ENCODE measurements at places on chromosomes 6 and 20.

- DNase-seq: no peak
Observed at GRCh38 chr6:93677264-93677965, 258.1 kb upstream of the EPHA7 start.

DNA sequence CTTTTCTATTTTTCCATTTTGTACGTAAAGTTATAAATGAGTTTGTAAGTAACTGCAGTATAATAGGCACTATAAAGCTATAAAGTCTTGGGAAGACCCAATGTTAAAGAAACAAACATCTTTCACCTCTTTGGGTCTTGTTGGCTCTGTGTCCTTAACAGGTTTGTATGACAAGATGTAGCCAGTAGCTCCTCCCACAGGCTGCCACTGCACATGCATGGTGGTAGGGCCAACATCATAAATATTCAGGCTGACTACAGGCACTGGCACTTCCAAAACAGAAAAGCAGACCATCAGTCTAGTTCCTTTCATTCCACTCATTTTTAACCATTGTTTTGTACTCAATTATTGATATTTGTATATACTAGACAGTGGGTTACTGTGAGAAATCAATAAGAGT lies 59.9 kb downstream of the COL12A1 start:
- no peak for DNase-seq

DNA sequence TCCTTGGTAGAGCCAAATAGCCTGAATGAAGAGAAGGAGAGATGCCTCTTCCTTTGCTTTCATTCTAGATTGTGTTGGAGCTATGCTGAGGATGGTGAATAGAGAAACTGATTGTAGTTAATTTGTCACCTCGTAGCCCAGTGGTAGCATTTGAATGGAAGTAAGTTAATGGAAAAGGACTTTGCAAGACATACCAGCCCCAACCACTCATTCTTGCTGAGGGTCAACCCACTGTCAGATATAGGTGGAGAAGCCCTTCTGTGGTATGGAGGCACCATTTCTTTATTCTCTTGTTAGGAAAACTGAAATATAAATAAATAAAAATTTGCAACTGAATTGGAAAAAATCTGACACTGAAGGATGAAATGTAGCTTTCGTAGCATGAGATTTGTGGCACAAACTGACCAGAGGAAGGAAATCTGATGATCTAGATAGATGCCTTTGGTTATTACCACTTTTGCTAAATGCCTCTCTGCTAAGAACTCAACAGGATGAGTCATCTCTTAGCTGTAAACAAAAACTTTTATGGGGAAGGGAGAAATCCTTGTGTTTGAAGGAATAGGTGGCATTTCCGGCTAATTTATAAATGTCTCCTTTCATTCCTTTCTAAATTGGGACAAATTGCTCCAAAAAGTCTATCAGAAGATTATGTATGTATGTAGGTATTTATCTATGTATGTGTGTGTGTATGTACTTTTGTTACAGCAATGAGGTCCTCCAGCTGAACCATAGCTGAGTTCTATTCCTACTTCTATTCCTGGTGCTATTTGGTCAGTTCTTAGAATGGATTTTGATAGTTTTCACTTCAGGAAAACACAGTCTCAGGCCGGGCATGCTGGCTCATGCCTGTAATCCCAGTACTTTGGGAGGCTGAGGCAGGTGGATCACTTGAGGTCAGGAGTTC lies 76.5 kb upstream of the SUPT3H start:
- no peak for DNase-seq

- peak; percentile 56 for DNase-seq
Observed at GRCh38 chr6:134873500-134874388, 76.2 kb downstream of the ALDH8A1 start.

DNA sequence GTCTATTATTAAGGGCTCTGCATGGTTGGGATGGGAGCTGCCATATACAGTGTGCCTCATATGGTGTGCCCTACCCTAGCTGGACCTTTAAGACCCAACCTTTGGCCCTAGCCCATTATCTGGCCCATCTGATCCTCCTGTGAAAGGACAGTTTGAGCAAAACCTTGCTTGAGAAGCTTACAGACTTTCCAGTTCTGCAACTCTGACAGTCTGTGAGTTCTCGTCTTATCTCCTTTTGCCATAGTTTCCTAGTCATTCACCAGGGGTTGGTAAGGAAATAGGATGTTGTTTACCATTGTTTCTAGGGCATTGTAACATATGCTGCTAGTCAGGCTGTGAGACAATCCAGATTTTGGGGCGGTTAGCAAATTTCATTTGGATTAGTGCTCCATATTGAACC lies 17.2 kb downstream of the CTNNBL1 start:
- DNase-seq: no peak

DNA sequence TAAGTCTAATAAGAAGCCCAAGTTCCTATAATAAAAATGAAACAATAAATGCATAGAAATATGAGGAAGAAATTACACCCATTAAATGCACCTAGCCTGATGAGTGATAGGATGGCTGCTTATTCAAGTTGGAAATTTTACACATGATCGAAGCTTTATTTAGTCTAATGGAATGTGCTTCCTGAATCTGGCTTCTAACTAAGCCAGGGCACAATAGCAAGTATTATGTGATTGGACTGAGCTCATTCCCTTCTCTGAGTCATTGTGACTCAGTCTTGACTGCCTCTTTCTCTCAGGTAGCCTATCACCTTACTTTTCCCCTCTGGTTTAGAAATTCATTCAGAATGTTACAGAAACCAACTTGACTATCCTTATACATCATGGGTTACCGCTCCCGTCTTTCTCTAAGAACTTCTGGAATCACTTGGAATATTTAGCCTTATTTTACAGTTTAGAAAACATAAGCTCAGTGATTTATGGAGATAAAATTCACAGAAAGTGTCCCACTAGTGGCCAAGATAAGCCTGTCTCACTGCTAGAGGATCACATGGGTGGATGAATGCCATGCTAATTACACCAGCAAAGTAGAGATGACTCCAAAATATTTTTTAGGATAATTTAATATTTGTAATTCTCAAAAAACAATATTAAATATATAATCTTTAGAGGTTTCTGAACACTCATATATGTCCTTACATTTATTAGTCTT lies 505.3 kb upstream of the JAG1 start:
- DNase-seq: no peak

DNA sequence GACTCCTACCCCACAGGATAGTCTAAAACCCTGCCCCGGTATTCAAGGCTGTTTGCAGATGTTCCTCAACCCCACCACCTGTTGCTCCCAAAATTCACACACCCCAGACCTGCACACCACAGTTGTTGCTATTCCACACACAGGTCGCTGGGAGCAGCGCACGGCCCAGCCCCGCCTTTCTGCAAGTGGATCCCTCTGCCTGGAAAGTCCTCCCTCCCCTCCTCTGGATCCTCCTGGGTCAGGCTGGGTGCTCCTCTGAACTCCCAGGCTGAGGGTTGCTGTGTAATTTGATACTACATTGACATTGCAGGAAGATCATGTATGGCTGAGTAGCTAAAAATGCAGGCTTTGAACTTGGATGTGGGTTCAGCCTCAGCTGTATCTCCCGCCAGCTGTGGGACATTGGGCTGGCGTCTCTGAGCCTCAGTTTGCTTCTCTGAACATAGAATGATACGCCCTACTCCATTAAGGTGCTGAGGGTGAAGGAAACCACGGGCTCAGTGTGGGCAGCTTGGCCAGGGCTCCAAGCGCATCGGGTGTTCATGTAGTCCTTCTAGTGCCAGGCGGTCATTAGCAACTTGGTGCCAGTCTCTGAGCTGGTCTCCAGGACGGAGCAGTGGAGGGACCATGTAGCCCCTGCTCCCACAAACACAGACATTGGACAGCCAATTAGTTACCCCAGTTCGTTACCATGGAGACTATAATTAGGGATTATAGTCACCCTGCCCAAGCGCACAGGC lies 13.9 kb upstream of the CCN5 start:
- DNase-seq: no peak

GRCh38 chr6:87731818-87732661 lies 30.0 kb upstream of the AKIRIN2 start:
- DNase-seq: peak; percentile 48

- DNase-seq: no peak
Observed at GRCh38 chr6:132673376-132674094, 14.6 kb upstream of the TAAR1 start.

GRCh38 chr20:58053391-58054055 lies 174.9 kb downstream of the ANKRD60 start:
- no peak for DNase-seq

- DNase-seq: no peak
Observed at GRCh38 chr6:66496659-66497058, 789.6 kb upstream of the EYS start.

DNA sequence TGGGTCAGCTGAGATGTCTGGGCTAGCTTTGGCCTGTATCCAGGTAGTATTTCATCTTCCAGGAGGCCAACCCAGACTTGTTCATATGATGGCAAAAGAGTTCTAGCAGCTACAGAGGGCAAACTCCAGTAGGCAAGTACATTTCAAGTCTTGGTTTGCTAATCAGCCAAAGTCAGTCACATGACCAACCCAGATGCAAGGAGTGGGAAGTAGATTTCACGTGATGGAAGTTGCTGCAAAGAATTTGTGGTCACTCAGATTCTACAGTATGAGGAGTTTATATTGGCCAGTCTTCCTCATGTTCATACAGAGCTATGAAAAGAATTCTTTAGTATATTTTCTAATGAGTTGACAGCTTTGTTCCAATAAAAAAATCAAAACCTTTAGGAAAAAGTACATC lies 101.8 kb downstream of the PHACTR1 start:
- DNase-seq: no peak

DNA sequence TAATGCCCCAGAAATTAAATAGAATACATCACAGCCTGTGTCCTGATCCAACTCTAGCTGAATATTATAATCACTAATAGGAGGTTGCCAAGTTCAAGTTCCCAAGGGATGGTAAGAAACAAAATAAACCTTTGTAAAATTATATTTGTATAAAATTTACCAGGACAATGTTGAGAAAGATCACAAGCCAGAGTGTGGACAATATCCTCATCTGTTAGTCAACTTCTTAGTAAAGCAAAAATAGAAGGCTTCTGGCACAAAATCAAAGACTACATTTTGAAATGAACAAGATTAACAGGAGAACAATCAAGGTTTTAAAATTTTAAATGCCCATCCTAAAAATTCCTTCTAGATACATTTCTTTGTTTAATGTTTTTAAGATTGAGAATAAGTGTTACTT lies 290.4 kb upstream of the HSF2 start:
- DNase-seq: no peak

DNA sequence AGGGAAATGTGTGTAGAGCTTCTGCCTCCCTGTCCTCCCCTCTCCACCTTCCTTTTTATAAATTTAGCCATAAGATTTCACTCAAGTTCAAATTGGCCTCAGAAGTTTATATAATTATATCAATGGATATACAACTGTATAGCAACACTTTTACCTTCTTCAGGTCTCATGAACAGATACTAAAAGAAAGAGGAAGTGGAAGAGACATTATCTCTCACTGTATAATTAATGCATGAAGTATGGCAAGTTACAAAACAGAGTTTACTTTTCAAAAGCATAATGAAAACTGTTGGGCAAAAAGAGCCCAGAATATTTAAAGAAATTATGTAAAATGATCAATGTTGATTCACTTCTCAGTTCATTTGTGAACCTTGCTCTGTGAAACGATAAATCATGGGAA lies 99.7 kb downstream of the PDE7B start:
- no peak for DNase-seq

GRCh38 chr20:33862709-33863403 lies 51.7 kb downstream of the CHMP4B start:
- peak; percentile 63 for DNase-seq

DNA sequence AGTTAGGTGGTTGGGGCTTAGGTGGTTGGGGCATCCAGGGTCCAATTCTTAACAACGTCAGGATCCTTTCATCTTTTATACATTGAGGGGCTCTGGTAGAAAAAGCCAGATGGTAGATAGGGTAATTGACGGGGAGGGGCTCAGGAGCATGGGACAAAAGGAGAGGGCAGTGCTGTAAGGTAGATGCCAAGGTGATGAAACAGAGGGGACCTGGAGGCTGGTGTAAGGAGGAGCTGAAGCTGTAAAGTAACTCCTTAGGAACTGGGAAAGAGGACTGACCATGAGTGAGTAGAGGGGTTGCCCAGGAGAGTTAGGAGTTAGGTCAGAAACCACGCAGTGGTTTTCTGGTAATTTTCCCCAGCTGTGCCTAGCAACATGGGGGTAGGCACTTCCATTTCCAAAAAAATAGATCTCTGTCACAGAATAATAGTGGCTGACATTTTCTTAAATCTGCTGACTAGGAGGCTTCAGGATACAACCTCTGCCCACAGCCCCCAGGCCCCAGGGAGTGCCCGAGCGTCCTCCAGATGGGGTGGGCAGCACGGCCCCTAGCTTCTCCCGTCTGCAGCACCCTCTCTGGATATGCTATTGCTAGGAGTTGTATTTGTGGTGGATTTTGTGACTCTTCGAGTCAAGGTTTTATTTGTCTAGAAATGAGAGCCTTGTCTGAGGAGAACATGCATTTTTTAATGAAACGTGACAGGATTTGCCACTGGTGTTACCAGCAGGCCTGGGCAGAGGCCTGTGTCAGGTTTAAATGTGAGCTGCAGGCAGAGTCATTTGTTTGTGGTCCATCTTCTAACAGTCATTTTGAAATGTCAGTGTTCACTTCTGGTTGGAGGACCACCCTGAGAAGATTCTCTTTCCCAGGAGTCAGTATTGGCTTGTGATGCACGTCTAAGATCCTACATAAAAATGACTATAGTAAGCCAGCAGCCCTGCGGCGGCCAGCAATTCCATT lies 44.6 kb downstream of the TULP4 start:
- DNase-seq: no peak

- DNase-seq: no peak
Observed at GRCh38 chr20:39850821-39851330, 838.2 kb downstream of the MAFB start.

DNA sequence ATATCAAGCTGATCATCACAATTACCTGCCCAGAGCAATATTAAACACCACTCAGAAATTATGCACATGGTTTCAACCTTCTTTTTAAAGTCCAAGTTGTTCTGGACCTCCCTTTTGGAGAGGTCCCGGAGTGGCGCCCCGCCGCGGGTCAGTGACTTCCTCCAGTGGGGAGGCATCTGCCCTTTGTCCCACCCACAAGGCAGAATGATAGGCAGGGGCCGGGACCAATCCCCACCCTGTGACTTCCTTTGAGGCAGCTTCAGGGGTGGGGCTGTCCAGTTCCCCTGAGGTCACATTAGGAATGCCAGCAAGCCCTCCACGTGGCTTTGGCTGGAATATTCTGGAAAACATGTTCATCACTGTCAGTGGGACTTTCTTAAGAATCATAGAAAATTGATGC lies 207.0 kb downstream of the ANKRD60 start:
- no peak for DNase-seq

DNA sequence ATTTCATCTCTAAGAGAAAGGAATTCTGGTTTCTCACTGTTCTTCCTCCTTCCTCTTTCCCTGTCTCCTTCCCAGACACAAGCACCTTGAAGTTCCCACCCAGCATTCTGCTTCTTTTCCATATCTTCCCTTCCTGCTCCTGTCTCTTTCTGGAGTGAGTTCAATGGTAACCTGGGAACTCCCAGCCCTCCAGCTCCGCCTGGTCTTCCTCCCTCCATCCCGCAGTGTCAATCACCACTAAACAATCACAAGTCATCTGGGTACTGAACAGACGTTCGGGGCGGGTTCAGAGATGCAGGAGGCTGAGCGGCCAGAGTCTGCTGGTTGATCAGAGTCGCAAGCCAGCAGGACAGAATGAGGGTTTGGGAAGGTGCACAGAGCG lies 7.7 kb downstream of the TTBK1 start:
- DNase-seq: no peak

GRCh38 chr6:21377356-21377755 lies 216.2 kb upstream of the SOX4 start:
- DNase-seq: no peak

Measured in activated CD8-positive, alpha-beta T cell treated with anti-CD3 and anti-CD28 coated beads, Interleukin-2, amount 10 ng/mL, durations not matched to agents 7 days and 5 days (primary cell).